Forelimb muscle (tissue), 1 donor: ENCODE measurements at places on chromosomes 11 and 22.

DNA sequence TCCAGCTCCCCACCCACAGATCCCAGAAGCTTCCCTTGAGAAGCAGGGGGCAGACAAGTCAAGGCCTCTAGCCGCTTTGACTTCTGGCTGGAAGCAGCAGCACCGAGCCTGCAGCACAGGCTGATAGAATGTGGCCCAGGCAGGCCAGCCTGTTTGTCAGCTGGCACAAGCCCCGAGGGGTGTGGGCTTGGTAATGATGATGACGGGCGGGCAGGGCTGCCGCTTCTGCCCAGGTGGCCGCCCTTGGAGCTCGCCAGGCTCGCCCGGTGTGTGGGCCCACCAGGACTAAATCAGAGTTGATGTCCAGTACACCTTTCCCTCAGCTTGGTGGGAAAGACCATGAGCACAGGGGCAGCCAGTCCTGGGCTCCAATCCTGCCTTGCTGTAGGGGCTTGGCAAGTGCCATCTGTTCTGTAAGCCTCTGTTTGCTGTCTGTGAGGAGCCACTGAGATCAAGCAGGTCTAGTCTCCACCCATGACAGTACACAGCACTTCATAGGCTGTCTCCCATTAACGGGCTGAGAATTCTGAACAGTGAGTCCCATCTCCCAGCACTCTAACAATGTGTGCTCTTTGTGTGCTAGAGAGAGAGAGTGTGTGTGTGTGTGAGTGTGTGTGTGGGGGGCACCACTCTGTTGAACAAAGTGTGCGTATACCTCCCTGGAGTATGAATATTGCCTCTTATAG is 26.8 kb downstream of the MICAL2 start:
- no peak for DNase-seq

GRCh38 chr11:37905707-37906417 is 1307.8 kb upstream of the RAG2 start:
- no peak for DNase-seq

DNA sequence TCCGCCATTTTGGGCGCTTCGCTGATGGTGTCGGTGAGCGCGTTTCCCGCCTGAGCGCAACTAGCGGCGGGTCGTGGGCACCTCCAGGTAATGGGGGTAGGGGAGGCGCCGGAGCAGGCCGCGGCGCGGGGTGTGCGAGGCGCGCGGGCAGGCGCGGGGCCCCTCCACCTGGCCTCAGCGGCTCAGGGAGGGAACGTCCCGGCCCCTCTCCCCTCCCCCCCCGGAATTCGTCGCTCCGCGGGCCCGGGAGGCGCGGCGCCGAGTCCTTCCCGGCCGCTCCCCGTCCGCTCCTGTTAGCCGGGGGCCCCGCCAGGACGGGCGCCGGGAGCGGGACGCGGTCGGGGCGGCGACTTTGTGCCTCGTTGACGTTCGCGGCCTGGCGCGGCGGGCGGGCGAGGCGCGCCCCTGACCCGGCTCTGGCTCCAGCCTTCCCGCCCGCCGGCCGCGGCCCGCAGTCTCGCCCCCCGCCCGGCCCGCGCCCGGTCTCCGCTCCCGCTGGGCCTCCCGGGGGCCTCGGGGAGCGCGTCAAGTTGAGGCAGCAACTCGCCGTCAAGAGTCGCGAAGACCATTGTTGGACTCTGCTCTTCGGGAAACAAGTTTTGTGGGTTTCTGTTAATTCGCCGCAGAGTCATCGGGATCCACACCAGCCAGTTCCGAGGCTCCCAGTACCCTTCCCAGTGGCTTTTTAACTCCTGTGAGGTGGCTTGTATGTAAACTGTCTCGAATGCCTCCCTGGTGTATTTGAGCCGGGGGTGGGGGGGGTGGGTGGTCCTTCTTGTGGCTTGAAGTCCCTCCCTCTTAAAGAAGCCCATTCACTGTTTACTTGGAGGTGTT is at the start of gene PPP6R3:
PPP6R3 (plus strand) TSS at position 12 of the 834 bp plus-strand sequence. CDS start 76,913 bp downstream, outside the sequence.
- DNase-seq, result no peak

GRCh38 chr11:63490551-63491239 is at the start of gene PLAAT5:
Gene PLAAT5, minus strand, starts transcription at chr11:63491167. Its CDS starts 133 bp downstream, at chr11:63491034.
- DNase-seq, result no peak

DNA sequence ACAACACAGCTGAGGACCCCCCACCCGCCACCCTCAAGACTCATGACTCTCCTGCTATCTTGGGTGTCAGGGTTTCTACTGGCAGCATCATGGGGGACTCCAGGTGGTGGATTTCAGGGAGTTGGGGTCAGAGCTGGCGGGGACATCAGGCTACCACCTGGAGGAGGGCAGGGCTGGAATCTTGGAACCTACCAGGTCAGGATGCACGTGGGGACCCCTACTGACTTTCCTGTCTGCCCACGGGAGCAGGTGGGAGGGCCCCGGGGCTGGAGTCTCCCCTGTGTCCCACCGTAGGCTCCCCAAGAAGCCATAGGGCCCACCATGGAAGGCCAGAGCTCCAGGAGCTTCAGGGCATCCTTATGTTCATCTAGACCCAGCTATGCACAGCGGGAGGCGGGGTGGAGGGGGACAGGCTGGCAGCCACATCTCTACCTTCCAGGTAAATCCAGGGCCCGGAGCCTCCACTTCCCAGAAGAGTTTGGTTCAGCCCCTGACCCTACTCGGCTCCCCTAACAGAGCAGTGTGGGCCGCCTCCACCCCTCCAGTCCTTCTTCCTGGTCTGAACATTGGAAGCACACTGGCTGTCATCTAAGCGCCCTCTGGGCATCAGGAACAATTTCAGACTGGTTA is 10.0 kb downstream of the SLC37A2 start:
- DNase-seq, result no peak

DNA sequence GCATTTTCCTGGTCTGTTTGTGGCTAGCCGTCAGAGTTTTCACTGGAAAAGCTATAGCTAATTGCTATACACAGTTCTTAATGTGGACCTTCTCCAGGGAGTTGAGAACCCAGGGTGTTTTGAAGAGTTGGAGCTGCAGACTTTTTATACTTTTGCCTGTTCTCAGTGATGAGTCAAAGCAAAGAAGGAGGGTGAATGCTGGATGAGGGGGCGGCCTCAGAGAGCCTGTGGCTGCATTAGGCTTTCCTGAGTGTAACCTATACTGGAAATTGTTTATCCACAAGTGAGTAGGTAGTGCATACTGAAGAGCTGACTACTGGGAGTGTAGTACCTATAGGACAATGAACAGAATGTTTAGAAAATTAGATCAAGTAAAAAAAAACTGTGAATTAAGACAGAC is 79.7 kb upstream of the HORMAD2 start:
- no peak for DNase-seq

GRCh38 chr11:103800406-103801114 is 235.9 kb upstream of the DDI1 start:
- no peak for DNase-seq

DNA sequence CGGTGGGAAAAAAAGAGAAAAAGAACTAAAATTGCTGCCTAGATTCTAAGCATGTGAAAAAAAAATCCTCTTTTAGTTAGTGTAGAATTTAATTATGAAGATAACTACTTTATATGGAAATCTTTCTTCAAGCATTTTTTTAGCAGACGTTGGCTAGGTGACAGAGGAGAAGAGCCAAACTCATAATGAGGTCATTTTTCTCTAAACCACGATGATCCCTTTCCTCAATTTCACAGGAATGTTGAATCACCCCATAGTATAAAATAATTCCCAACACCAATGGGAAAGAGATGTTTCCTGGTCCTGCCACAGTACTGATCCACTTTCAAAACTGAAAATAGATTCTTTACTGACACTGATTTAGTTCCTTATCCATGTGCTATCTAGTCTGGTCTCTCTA is 319.8 kb downstream of the DLG2 start:
- DNase-seq, result no peak
